ENCODE measurements at places on chromosomes 16 and 17. TPM values are rescaled to one million over a fixed set of nuclear protein-coding genes. Genes with fewer than 3 reads are reported as not detected.

DNA sequence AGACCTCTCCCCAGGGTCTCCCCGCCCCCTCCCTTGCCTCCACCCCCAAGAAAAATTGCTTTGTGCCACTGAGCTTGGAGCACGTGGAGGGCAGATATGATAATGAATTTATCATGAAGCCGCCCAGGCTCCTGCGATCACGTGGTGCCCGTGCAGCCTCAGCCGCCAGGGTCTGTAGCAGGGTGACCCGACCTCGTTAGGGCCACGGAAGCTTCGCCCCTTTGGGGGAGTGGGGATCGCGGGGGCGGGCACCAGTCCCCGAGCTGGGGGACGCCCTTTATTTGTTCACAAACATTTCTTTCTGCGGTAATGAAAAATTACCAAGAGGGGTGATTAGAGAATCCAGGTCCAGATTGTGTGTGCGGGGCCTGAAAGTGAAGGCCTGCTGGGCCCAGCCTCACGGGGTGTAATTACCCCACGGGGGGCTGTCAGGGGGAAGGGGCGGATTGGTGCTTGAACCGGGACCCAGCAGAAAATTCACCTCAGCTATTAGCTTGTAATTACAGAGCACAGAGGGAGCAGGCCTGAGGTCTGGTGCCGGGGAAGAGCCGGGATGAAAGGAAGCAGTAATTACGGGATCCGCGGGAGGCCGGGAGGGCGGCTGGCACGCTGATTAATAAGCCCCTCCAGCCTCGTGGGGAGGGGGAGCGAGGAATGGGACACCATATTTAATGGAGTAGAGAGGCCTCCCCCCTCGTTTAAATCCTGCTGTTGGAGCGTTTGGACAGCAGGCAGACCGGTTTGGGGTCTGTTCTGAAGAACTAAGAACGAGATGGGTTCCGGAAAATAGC, 13.3 kb downstream of the GSE1 start:
- DNase-seq = no peak

DNA sequence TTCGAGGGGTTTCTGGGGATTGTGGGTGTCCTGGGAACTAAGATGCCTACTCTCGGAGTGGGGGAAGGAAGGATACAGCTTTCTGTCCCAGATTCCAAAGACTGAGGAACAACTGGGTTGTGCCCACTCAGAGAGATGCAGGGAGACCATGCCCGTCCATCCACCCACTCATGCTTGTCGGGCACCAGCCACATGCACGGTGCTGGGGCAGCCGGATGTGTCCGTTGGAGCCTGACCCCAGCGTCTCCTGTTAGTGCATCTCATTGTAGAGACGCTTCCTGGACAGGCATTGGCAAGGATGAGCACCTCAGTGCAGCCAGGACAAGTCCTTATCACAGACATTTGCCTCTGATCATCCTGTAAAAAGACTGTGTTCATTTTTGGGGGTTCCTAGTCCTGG, 58.1 kb downstream of the METRNL start:
- peak; percentile 46 for DNase-seq

GRCh38 chr16:72910381-72910780, 137.5 kb downstream of the ZFHX3 start:
- DNase-seq = no peak

DNA sequence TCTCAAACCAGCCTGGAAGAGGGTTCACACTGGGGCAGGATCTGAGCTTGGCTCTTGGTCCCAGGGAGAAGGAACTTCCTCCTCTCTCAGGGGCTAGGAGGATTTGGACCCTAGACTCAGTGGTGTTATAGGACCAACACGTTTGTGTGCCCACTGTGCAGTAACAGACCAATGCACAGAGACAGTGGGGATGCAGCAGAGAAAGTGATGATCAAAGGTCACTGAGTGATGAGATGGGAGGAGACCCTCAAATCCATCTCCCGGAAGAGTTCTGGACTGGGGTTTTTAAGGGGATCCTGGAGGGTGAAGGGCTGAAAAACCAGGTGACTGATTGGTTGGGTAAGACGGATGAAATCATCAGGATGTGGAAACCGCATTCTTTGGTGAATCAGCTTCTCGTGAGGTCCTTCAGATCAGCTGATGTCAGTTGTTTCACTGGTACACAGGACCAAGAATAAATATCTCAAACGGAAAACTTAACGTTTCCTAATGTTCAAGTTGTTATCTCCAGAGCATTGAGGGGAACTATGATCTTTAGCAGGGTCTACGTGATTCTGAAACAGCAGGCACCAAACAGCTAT, 3.3 kb upstream of the VAC14 start:
- DNase-seq = no peak

DNA sequence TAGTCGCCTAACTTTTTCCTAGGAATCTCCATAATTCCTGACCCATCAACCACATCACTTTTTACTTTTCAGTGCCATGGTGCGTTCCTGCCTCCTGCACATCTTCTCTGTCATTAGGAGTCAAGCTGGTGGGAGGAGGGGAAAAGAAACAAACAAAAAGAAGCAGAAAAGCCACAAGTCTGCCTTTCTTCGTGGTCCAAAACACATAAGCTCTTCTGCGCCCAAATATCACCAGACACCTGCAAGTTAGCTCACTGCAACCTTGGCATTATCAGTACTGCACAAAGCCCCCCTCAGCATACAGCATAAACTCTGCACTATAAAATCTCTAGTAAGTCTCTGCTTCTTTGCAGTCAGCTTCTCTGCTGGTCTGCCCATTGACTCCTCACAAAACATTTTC, 295.3 kb downstream of the HS3ST3B1 start:
- DNase-seq = no peak

DNA sequence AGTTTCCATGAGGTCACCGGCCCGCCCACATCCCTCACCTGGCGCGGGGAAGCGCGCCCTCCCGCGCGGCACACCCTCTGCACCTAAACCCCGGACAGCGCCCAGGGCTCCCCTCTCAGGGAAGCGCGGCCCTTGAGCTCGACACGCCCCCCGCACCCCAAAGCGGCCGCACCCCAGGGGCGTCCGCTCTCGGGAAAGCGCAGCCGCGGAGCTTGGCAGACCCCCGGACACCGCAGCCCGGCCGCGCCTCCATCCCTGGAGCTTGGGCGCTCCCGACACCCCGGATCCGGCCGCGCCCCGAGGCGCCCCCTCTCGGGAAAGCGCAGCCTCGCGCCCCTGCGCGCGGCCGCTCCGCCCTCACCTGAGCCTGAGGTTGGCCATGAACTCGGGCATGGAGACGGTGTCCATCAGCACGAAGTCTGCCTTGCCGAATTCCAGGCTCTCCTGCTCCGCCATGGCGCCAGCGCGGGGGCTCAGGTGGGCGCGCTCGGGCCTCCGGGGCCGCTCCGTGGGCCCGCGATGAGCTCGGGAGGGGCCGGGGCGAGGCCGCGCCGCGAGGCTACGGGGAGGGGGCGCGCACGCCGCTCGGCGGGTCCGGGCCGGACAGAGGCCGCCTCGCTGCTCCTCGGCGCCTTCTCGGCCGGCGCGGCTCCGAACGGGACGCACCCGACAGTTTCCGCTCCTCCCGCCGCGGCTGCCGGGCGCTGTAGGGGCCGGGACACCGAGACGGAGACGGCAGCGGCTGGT, at the start of gene MYO1D:
Gene MYO1D, minus strand, starts transcription at position 708 of the 747 bp plus-strand sequence. Its CDS starts 252 bp downstream, at position 456.
- peak; percentile 74 for DNase-seq

- DNase-seq = peak; percentile 77
Observed at GRCh38 chr17:44220213-44221083, 973 bp upstream of the UBTF start.

- no peak for DNase-seq
Observed at GRCh38 chr17:80962356-80963329, 29.0 kb upstream of the CHMP6 start.

GRCh38 chr17:27463235-27463677, 7.0 kb downstream of the KSR1 start:
- DNase-seq = no peak

GRCh38 chr17:66746736-66747135, 88.2 kb upstream of the CACNG5 start:
- no peak for DNase-seq

DNA sequence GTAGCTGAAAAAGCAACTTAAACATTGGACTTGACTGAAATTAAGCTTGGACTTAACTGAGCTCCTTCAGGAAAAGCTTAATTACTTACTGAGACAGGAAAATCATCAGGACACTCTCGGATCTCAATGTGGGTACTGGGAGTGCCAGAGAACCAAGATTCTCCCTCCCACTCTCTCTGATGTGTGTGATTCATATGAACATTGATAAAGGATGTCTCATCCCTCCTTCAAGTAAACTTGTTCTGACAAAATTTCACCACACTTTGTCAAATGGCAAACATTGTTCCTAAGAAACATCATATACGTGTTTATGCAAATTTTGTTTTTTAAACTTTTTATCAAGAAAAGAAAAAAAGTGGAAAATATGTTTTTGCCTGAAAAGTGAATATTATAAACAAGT, 4.1 kb upstream of the SLFN5 start:
- no peak for DNase-seq

GRCh38 chr17:49121696-49122292, 10.8 kb upstream of the B4GALNT2 start:
- no peak for DNase-seq

DNA sequence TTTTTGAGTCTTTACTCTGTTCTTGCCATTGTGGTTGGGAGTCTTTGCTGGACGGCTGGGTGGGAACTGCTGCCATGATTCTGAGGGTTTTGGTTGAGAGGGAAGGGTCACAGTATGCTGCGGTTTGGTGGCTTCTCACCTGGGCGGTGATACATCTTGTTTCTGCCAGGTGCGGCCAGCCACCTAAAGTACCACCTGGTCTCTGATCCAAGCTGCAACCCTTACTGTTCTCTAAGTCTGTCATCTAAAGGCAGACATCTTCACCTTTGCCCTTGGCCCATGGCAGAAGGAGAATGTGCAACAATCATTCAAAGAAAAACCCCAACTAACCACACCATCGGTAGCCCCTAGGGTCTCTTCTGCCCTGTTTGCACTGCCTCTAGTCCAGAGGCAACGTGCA, 19.6 kb upstream of the MPO start:
- peak; percentile 2 for DNase-seq

DNA sequence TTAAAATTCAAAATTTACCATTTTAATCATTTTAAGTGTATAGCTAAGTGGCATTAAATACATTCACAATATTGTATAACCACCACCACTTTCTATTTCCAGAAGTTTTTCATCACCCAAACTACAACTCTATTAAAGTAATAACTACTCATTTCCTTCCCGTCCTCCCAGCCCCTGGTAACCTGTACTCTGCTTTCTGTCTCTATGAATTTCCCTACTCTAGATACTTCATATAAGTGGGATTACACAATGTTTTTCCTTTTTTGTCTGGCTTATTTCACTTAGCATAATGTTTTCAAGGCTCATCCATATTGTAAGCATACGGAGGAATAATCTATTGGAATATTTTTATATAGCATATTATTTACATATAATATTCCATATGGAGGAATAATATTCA, 29.7 kb downstream of the ESRP2 start:
- no peak for DNase-seq

DNA sequence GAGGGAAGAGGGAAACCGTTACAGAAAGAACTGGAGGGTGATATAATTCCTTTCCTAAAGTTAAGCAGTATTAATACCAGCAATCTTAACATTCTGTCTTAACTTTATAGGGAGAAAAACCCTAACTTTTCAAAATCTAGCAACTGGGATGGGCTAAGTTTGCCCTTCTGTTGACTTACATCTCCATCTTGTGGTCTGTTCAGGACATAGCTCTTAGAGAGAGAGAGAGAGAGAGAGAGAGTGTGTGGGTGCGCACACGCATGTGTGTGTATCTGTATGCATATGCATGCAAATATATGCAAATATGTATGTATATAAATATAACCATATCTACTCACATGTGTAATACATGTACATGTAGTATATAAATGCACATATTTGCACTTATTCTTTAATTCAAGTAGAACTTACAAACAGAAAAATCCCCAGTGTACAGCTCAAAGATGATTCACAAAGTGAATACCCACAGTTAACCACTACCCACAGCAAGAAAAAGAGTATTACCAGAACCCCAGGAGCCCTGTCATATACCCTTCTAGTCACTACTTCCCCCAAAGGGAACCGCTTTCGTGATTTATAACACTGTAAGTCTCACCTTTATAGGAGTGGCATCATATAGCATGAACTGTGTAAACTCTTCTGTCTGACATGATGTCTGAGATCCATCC, 46.5 kb downstream of the STX8 start:
- DNase-seq = no peak

DNA sequence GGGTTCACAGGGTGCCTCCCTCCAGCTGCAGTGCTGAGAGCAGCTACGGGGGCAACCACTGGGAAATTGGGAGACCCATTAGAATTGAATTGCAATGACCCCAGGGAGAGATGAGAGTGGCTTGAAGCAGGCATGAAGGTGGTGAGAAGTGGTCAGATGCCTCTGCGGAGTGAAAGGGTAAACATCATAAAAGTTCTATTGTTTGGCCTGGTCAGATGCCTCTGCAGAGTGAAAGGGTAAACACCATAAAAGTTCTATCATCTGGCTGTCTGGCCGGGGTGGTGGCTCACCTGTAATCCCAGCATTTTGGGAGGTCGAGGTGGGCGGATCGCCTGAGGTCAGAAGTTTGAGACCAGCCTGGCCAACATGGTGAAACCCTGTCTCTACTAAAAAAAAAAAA, 53.5 kb downstream of the TNFRSF13B start:
- DNase-seq = no peak

GRCh38 chr17:44757045-44757917, 1.5 kb upstream of the ADAM11 start:
- DNase-seq = no peak

DNA sequence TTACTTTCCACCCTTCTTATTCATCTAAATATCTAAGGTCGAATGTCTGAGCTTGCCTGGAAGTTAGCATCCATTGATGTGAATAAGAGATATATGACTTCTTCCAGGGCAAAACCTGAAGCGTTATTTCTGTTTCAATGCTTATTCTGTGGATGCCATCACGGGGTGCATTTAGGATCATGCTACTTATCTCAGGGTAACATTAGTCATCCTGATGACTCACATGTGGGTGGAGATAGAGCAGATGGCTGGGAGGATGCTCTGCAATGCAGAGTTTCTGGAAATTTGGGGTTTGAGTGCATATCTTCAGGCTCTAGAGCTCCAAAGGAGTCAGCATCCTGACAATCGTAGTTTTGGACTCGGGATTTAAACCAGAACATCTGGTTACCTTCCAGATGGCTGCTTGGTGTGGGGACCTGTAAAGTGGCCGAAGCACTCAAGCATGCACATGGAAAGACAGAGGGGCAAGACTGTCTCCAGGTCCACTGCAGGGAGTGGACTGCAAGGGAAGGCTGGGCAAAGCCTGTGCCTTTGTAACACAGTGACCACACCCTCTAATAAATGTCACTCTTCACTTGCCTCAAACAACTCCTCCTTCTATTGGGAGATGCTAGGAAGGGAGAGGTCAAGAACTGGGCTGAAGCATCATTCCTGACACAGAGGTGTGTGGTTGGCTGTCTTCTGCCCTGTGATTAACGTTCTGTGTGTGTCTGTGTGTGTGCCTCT, 175.2 kb upstream of the SALL1 start:
- no peak for DNase-seq

The ZG16B gene
- not detected for total RNA-seq

The CCL8 gene
- 1.6 TPM for total RNA-seq

The ABCC12 gene
- not detected for total RNA-seq
